CD4-positive, CD25-positive, alpha-beta regulatory T cell (primary cell): ENCODE measurements at places on chromosomes 2 and 18.

GRCh38 chr18:11669948-11670275 lies 19.2 kb upstream of the GNAL start:
- no peak for DNase-seq

DNA sequence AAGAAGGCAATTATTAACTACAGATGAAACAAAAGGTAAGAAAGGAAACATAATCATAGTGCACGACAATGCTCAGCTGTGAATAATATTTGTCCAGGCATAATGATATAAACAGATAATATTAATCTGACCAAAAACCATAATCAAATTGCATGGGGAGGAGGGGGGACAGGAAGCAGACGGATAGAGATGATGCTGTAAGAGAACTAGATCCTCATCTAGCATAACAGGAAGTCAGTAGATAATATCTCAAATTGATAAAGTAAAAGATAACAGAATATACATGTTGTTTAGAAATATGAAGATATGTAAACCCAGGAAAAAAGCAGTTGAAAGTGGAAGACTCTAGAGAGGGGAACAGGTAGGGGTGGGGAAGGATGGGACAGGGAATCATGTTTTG lies 84.9 kb upstream of the TGFA start:
- DNase-seq, result no peak

DNA sequence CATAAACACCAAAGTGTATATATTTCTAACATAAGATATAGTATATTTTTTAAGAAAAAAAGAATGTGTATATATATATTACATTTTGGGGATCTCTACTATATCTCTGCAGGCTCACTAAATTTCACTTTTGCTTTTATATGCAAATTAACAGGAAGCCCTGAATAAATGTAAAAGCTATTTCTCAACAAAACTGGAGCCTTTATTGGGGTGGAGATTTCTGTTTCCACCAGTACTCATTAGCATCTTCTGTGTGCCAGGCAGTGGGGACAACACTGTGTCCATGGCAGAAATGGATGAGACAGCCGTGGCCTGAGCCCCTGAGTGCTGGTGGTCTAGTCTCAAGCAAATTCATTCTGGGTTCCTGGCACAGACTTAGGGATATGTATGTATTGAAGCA lies 41.3 kb downstream of the C18orf63 start:
- peak; percentile 33 for DNase-seq

GRCh38 chr2:154995361-154995760 lies 296.9 kb downstream of the KCNJ3 start:
- DNase-seq, result no peak

DNA sequence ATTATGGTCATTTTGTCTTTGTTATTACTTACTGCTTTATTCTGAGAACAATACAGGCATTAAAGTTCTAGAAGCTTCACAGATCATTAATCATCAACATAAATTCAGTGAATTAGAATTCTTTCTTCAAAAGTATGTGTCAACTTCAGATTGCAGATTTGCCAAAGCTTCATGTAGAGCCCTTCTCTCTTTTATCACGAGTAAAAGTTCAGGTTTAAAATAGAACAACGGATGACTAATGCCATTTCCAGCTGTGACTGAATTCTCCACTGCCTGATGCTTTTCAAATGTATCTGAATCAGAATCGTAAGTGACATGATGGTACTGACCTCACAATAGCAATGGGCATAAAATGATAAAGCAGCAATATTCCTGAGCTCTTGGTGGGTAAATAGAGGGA lies 116.0 kb downstream of the ABCA12 start:
- DNase-seq, result no peak

DNA sequence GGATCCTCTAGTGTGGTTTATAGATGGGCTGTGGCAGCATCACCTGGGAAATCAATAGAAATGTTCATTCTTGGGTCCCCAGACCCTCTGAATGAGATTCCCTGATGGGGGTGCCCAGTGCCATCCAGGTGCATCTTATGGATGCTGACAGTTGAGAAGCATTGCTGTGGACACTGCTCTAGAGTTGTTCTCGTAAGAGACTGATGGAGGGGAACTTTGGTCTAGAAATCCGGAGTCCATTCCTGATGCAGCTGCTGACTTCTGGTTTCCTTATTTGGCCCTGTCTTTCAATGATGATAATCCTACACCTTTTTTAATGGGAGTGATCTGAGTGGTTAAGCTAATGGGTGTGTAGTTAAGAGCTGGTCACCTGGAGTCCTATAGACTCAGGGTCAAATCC lies 28.3 kb upstream of the E2F6 start:
- DNase-seq, result no peak

GRCh38 chr2:64317707-64318475 lies 136.1 kb upstream of the LGALSL start:
- DNase-seq, result no peak

- no peak for DNase-seq
These were observed 31.6 kb downstream of the LIMS1 start for GRCh38 chr2:108565778-108566375.

DNA sequence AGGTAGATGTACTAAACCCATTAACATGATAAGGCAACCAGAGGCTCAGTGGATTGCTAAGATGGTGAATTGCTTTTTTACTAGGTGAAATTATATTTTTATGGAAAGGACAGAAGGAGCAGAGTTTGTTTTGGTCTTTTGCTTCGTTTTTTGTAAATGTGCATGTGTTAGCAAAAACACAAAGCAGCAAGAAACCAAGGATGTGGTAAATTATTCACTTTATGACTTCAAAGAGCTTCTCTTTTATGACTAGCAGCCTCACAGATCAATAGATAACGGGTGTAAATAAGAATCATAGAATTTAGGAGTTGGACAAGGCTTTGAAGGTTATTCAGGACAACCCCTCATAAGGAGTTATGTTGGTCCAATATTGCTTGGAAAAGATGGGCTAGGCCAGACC lies 615.0 kb downstream of the DPP10 start:
- no peak for DNase-seq

GRCh38 chr2:28049416-28049815 lies 158.9 kb downstream of the BABAM2 start:
- DNase-seq, result no peak

GRCh38 chr18:32019251-32019948 lies 775 bp downstream of the RNF125 start:
- DNase-seq, result peak; percentile 40

- DNase-seq, result no peak
These were observed 106.5 kb downstream of the COL6A3 start for GRCh38 chr2:237307474-237307873.
